ENCODE measurements at places on chromosomes 5 and 9. TPM values are rescaled to one million over a fixed set of nuclear protein-coding genes. Genes with fewer than 3 reads are reported as not detected.

Gene PDCD1LG2
- 61.9 TPM for polyA plus RNA-seq

Gene PCDHA3
- polyA plus RNA-seq: 0.16 TPM

Gene FUBP3
- 28.7 TPM for polyA plus RNA-seq

GRCh38 chr5:159210210-159210661, 883 bp upstream of the RNF145 start:
- no peak for DNase-seq

GRCh38 chr5:121174351-121174750, 677.3 kb upstream of the FTMT start:
- DNase-seq: no peak

DNA sequence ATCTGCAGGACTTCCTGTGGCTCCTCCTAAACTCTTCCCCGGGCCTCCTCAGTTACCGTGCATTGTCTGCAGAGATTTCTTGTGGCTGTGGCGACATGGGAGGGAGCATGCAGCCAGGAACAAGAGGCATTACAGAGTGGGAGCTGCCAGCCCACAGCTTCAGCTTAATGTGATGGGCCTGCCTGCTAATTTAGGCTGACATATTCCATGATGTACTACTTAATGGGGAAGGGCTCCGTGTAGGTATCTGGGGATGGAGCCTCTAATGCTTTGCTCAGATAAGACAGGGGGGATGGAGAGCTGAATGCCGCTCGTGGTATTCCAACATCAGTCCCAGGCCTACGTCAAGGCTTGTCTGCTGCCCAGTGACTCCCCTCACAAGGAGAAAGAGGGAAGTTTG, 137.6 kb upstream of the GPR151 start:
- no peak for DNase-seq
